A172 (cell line): ENCODE measurements at places on chromosomes 4 and X. TPM values are rescaled to one million over a fixed set of nuclear protein-coding genes. Genes with fewer than 3 reads are reported as not detected.

RASGEF1B gene
- total RNA-seq = not detected in 2 replicates

ARR3 gene
- total RNA-seq = not detected in 2 replicates

DCLK2 gene
- total RNA-seq = 59.4 and 81.8 TPM in 2 replicates

ASIC5 gene
- total RNA-seq = not detected in 2 replicates

CSN1S1 gene
- not detected in 2 replicates for total RNA-seq

DNA sequence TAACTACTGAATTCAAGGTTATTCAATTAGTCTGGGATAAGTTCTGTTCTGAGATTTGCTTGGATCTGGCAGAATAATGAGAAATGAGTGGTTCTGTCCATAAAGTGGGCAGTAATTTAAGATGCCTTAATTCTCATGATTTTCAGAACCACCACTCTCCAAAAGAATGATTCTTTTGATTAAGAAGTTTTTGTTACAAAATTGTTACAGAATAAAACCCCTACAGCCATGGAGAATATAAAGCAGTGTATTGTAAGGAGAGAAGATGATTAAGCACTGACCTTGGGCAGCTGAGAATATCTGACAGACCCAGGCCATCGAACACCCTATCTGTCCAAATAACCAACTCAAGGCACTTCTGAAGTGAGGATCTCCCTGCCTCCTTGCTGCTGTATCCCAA, 12.4 kb downstream of the AMELX start:
- no peak for DNase-seq

DNA sequence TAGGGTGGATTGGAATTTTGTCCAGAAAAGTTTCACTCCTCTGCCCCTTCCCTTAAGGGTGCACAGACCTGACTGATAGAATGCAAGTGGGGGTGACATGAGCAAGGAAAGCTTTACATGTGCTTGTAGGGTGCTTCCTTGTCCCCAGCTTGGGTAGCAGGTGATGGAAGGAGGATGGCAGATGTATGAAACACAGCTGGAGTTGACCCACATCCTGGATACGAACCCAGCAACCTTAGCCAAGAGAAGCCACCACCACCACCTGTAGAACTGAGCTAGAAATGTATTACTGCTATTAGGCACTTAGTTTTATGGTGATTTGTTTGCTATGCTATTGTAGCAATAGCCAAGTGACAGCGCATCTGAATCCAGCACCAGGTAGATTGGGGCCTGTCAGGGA, 227.4 kb downstream of the HS3ST1 start:
- DNase-seq = no peak

GRCh38 chr4:10273030-10273429, 156.4 kb upstream of the WDR1 start:
- no peak for DNase-seq

DNA sequence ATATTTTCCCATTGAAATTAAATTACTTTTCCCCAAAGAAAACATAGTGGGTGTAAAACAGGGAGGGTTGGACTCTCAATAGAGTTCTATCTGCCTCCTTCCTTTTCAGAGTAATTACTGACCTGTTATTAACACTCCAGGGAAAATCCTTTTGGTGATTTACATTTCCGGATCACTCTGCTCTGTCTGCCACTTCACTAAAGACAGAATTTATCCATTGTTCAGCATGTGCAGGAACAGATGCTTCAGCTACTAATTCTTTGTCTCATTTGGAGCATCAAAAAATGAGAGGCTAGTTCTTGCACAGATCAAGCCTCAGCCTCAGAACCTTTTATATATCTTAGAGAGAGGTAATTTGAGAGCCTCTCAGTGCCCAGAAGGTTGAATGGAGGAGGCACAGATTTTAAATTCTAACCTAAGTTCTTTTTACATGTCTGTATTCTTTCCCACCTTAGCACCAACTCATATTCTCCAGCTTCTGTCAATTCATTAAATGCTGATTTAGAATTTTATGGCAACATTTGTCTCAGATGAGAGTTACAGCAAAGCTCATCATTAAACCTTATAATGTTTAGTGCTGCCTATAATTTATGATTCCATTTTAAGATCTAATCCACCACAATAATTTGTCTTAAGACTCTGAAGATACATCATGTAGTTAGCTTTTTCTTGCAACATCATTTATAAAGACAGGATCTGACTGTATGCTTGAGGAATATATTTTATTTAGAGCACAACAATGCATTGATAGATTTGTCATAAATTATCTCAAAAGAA, 1494.4 kb downstream of the STIM2 start:
- DNase-seq = no peak
